Vagina (tissue), 2 donors: ENCODE measurements at places on chromosomes 13 and 19.

DNA sequence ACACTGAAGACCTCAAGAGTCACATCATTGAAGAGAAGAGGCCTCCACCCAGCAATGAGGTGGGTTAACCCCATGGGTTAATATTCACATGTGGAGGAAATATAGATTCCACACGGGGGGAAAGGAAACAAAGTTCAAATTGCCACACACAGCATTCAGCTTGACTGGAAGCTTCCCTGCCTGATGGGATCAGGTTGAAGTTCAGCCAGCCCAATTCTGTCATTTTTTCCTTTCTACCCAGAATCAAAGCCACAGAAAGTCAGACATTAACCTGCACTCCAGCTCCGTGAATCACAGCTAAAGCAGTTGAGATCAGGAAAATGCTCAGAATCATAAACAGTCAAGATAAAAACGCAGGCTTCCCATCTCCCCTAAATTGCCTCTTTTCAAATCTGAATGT is 208.7 kb upstream of the OBI1 start:
- no peak for DNase-seq

DNA sequence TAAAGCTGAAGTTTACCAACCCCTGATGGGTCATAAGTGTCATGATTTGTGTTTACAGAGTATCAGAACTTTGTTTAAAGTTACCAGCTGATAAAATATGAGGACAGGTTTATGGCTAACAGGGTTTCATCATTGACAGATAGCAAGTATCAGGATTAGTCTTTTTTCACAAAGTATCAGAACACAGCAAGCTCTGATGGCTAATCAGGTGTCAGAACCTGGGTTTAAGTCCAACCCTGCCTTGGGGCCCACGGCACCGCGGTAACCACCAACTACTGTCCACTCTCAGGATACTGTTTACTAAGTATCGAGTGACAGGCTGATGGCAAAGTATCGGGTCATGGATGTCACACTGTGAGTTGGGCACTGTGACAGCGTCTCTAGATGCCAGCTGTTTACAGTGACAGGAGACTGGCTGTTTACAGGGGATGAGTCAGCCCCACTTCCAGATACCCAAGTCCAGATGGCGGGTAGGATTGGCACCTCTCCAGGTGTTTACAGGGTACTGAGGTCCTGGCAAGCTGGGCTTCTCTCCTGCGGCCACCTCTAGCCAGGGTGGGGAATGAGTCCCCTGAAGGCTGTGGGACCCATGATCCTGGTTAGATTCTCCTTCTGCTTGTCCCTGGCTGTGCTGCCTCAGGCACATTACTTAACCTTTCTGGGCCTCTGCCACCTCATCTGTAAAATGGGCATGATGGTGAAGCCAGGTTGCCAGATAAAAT is 21.8 kb downstream of the ARRDC2 start:
- no peak for DNase-seq

GRCh38 chr13:111267784-111268183 is 52.7 kb upstream of the TEX29 start:
- DNase-seq: no peak

DNA sequence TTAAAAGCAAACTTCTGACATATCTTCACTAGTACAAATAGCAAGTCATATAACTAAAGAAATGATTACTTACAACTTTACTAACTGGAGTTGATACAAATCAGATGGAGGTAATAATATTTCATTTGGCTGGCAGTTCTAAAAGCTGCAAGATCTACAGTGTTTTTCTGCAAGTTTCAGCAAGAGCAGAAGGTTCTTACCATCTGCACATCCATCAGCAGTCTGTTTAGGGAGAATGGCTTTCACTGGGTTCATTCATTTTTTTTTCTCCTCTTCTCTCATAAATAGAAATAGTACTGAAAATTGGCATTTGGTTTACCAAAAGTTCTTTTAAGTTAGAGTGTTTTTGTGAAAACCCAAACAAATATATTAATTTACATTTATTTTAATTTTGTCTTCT is 3.1 kb upstream of the SHISA2 start:
- DNase-seq: no peak

DNA sequence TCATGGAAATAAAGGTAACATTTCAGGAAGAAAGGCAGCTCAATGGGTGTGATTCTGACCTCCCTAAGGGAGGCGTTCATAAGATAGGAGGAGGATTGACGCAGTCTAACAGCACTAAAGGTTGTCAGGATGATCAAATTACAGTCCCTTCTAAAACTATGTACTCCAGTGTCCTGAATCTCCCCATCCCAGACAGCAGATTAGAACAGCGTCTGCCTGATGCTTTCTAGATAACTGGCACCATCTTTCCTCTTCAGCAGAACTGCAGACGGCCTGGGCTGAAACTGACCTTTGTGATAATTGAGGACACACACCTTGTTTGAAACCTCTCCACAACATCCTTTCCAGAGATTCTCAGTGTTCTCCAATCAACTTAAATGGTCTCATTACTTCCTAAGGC is 25.5 kb upstream of the SACS start:
- no peak for DNase-seq

DNA sequence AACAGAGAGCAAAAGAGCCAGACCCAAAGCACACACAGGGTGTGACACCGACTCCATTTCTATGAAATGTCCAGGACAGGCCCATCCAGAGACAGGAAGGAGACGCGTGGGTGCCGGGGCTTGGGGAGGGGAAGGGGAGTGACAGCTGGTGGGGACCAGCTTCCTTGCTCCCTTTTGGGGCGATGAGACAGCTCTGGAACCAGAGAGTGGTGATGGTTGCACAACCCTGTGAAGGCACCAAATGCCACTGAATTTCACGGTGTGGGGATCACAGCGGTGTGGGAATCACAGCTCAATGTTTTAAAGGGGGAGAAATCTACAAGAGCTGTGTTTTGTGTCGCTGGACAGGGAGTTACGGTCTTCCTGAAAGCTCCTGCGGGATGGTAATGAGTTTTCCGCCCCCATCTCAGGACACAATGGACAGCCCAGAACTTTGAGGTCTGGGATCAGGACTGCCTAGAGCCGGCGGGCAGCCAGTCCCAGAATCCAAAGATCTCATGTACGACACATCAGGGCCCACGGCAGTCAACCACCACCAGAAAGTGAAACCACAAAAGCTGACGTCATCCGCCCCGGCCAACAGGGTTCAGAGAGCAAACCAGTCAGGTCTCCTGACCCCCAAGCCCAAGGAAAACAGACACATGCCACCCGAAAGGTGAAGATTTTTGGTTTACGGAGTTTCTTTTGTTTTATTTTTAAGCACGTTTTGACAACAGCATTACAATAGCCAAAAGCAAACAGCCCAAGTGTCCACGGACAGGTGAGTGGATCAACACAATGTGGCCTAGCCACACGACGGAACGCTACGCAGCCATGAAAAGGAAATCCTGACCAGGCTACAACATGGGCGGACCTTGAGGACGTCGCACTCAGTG is 7.3 kb downstream of the SGTA start:
- DNase-seq: no peak
